ENCODE measurements at places on chromosomes 16 and 17.

DNA sequence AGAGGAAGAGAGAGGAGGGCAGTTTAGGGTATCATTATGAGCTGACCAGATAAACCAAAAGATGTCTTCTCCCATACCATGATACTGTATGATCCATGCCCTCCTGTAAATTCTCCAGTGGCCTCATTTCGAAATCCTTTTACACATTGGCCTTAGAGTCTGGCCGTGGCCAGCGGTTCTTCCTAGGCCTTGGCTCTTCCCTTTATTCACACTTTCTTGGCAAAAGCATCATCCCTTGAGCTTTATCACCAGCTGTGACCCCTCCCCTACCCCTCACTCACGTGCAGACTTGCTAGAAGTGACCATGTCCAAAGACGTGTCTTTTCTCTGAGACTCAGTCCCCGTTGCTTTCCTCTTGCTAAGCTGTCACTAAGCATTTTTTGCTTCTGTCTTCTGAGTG, 22.8 kb downstream of the KATNIP start:
- no peak for DNase-seq

DNA sequence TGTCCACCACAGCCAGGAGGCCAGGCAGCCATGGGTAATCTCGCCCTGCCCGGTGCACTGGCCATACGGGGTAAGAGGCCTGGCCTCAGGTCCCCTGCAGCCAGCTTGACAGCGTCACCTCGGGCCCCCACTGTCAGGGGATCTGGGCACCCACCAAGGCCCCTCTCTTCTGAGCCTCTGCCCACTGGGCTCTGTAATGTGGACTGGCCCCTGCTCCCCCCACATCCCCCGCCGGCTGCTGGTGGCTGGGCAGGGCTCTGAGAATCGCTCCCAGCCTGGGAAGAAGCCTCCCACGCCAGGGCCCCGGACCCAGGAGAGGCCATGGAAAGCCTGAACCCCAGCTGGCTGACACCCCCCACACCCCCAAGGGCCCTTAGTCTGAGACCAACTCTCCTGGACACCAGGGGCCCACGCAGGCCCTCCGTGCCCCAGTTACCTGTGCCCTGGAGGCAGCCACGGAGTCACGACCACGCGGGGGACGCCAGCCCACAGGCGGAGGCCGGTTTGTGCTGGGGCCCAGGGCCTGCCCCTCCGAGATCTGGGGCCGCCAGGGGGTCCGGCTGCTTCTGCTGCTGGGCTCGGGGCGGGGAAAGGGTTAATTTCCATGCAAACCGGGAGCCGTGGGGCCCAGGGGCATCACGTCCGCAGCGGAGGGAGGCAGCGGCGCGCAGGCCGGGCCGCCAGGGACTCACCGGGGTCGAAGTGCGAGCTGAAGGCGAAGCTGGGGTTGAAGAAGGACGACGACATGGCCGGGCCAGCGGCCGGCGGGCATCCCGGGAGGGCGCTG, at the start of gene PVALEF:
Gene PVALEF, plus strand, starts transcription at position 262 of the 787 bp plus-strand sequence. CDS start 15,720 bp downstream, outside the sequence.
- DNase-seq: no peak

DNA sequence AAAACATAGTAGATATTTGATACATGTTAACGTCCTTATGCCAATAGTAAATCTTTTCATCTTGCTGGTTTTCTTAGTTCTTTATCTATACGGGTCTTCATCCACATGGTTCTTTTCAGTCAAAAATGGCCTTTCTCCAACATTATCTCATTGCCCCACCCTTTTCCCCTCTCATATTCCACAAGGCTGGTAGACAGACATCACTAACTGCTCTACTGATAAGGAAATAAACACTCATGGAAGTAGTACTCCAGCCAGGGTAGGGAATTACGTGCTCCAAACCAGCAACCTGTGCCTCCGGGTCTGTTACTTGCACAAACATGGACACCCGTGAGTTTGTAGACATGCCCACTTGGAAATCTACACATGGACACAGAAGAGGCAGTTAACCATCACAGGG, 141.4 kb downstream of the XYLT1 start:
- DNase-seq: no peak

DNA sequence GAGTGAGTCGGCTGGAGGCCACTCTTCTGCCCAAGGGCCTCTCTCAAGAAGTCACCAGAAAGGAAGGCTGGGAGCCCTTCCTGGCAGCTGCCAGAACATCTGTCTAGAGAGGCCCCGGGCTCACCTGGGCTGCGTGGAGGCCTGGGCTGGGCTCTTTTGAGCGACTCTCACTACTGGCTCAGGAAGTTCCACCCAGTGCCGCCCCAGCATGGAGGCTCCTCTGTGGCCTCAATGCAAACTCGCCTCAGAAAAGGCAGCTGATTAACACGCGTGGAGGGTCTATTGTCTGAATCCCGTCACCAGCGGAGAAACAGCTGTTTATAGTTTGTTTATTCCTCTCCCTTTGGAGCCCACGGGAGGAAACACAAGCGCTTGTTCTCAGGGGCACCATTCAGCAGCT, 25.3 kb downstream of the XYLT1 start:
- DNase-seq: no peak

GRCh38 chr17:67800495-67800928, 24.8 kb upstream of the BPTF start:
- peak; percentile 71 for DNase-seq

GRCh38 chr16:89047331-89048089, 46.1 kb upstream of the ACSF3 start:
- DNase-seq: no peak

GRCh38 chr16:27408602-27409031, 6.6 kb downstream of the IL21R start:
- DNase-seq: no peak

DNA sequence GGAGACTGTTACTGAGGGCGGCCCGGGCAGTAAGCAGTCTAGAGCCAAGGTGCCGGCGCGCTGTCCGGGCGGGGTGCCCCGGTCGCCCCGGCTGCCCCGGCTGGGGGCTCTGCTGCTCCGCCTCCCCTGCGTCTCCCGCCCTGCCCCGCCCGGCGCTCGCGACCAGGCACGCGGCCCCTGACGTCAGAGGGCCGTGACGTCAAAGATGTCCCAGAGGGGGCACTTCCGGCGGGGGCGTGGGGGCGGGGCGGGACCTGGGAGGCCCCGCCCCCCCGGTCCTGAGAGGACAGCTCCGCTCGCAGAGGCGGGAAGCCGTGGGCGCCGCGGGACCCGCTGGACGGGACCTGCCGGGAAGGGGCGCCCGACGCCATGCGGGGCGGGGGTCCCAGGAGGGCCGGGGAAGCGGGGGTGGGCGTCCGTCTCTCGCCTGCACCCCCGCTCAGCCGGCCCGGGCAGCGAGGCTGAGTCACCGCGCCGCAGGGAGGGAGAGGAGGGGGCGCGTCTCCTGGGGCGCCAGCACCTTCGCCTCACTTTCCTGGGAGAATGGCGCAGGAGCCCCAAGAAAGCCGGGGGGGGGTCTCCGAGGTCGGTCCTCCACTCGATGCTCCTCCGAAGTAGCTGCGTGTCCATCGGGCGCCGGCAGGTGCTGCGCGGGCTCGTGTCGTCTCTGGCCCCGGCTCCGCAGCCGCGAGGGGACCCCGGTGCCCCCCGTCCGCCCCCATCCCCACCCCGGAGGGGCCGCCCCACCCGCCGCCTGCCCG, 4.4 kb upstream of the HIC1 start:
- DNase-seq: no peak

GRCh38 chr17:80177986-80178595, 8.3 kb downstream of the CARD14 start:
- no peak for DNase-seq

- DNase-seq: no peak
Observed at GRCh38 chr16:88393034-88393433, 10.3 kb downstream of the ZNF469 start.

DNA sequence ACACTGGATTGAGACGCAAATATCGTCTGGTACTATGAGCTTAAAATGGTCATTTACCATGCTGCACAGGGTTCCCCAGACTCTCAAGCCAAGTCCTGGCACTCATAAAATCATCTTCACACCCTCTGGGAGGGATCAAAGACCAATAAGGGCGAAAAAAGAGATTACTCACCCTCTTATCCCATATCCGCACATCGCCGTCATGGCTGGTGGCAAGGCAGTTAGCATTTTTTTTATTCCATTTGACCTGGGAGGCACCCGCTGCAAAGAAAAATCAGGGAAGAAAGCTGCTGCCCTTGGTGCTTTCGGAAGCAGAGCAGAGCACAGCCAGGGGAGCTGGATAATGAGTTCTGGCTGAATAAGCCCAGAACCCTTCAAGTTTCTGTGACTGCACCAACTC, 42.4 kb downstream of the WDR59 start:
- no peak for DNase-seq

- DNase-seq: no peak
Observed at GRCh38 chr16:4408323-4408690, 8.1 kb downstream of the CORO7 start.

DNA sequence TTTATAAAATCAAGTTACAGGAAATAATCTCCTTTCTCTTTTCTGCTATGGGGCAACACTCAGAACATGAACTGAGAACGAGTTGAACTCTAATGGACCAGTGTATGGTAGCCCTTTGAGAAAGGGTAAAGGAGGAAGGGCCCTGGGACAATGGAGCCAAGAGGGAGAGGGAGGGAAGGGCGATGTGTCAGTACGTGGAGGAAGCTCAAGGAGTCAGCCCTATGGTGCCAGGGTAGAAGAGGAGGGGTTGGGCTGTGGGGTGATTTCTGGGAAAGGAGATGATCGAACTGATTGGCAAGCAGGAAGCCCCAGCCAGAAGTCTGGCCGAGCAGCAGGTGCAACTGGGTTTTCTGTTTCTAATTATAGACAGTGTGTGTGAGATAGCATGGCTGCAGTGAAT, 4.3 kb upstream of the WIPI1 start:
- no peak for DNase-seq

- no peak for DNase-seq
Observed at GRCh38 chr17:66863820-66864219, 28.9 kb downstream of the CACNG5 start.

GRCh38 chr17:74805591-74805991, 29.4 kb upstream of the NAT9 start:
- no peak for DNase-seq

GRCh38 chr17:7441266-7441665, 2.0 kb downstream of the FGF11 start:
- DNase-seq: no peak

GRCh38 chr17:17904166-17905035, 67.6 kb upstream of the SREBF1 start:
- no peak for DNase-seq

- DNase-seq: no peak
Observed at GRCh38 chr17:62191390-62192361, 126.6 kb upstream of the MED13 start.

GRCh38 chr17:70780031-70780430, 610.7 kb downstream of the KCNJ2 start:
- no peak for DNase-seq

- DNase-seq: peak; percentile 67
Observed at GRCh38 chr17:80279895-80280294, 19.2 kb downstream of the RNF213 start.
